ENCODE measurements at places on chromosomes 6 and 20.

- no peak for DNase-seq
Observed at GRCh38 chr20:62585461-62585970, 56.8 kb upstream of the SLCO4A1 start.

GRCh38 chr6:140181876-140182275 lies 807.4 kb upstream of the CITED2 start:
- DNase-seq: no peak

- no peak for DNase-seq
Observed at GRCh38 chr6:31831350-31832215, 4.0 kb downstream of the HSPA1B start.

GRCh38 chr20:14757728-14758127 lies 420.3 kb upstream of the FLRT3 start:
- no peak for DNase-seq

DNA sequence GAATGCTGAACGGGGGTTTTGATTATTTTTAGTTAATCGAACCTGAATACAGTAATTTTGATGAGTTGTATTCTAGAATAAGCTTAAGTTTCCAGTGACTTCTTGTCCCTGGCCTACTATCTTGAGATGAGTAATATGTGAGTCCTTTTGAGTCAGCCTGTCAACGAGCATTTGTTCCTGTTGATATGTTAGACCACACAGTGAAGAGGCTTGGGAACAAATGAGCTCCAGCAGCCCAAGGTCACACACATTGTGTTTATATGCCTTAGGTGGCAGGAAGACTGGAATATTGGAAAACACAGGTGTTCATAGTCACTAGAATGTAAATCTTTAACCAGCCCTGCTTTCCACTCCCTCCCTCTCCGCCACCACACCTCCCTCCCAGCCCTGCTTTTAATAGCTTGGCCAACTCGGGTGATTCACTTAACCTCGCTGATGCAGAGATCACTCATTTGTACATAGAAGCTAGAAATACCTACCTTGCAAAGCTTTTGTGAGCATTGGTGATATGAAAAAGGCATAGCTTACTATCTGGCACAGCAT lies 9.1 kb downstream of the SMPDL3A start:
- DNase-seq: no peak

DNA sequence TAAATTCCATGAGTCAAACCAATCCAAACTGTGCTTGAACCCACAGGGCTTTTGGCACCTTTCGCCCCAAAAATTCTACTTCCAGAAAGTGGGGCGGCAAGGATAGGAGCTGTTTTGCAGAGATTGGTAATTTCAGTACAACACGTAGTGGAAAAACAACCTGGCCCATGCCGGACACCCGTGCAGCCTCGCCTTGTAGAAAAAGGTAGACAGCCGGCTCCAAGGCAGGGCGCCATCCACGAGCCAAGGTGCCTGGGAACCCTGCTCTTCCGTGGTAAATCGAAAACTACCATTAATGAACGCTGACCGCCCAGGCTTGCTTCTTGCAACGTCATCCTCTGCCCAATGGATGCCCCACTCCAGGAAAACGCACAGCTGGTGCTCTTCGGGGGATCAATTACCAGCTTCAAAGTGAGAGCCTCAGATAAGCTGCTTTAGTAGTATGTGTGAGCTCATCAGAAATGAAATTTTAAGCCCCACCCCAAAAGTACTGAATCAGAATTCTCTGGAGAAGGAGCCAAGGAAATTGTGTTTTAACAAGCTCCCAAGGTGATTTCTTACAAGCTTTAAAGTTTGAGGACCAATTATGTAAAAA lies 1.8 kb downstream of the OOEP start:
- no peak for DNase-seq

- no peak for DNase-seq
Observed at GRCh38 chr6:83908813-83909212, 49.3 kb downstream of the CYB5R4 start.

DNA sequence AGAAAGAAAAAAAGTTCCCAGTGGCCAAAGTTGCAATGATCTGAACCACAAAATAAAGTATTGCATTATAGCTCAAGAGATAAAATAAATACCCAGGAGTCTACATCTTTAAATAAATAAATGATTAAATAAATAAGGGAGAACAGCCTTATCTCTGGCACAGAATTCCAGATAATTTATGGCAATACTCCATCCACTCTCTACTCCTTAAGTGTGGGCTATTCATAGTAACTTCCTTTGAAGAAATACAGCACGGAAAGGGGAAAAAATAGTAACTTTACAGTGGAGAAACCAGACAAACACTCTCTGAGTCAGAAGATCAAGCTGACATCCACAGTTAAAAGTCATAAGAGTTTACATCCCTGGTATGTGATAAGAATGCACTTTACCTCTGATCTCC lies 11.6 kb downstream of the AURKA start:
- DNase-seq: no peak

- no peak for DNase-seq
Observed at GRCh38 chr6:47076422-47077344, 34.6 kb upstream of the ADGRF1 start.

GRCh38 chr6:87714093-87714842 lies 12.2 kb upstream of the AKIRIN2 start:
- DNase-seq: no peak

DNA sequence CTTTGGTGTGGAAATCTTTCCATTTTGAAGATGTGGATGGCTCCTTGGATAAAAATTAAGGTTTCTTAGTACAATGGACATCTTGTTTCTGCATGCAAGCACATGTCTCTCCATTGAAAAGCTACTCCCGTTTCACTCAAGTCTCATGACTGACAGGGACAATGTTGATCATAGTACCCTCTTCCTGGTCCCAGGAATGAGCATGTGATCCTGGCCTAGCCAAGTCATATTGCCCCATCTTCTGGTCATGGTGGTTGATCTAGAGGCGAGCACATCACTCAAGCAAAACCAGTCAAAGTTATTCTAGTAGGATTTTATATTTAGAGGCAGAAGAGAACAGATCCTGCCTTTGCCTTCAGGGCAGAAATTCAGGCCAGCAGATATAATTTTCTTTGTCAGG lies 12.2 kb upstream of the CBLN4 start:
- no peak for DNase-seq

GRCh38 chr6:50270415-50270814 lies 220.7 kb upstream of the DEFB112 start:
- no peak for DNase-seq

DNA sequence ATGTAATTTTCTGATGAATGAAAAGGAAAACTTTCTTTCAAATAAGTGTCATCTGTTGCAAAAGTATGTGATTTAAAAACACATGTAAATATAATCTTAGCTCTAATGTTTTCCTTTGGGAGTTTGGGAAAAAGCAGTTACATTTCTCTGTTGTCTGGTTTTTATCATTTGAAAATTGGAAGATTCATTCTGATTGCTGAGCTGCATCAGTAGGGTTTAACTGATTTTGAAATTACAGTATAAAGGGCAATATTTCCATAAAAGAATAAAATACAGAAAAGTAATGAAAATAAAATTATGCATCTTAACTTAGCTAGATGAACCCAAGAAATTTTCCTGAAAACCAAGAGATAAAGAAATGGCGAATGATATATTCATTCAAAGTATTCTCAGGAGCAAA lies 57.8 kb downstream of the MAP7 start:
- no peak for DNase-seq

GRCh38 chr6:157505912-157506491 lies 125.0 kb downstream of the ZDHHC14 start:
- DNase-seq: no peak

GRCh38 chr6:167306401-167306998 lies 15.4 kb downstream of the UNC93A start:
- DNase-seq: no peak

GRCh38 chr20:22795433-22795832 lies 211.1 kb upstream of the FOXA2 start:
- no peak for DNase-seq

GRCh38 chr6:29726571-29727194 lies 3.4 kb downstream of the HLA-F start:
- no peak for DNase-seq

GRCh38 chr6:111995404-111995803 lies 58.5 kb upstream of the CCN6 start:
- no peak for DNase-seq

DNA sequence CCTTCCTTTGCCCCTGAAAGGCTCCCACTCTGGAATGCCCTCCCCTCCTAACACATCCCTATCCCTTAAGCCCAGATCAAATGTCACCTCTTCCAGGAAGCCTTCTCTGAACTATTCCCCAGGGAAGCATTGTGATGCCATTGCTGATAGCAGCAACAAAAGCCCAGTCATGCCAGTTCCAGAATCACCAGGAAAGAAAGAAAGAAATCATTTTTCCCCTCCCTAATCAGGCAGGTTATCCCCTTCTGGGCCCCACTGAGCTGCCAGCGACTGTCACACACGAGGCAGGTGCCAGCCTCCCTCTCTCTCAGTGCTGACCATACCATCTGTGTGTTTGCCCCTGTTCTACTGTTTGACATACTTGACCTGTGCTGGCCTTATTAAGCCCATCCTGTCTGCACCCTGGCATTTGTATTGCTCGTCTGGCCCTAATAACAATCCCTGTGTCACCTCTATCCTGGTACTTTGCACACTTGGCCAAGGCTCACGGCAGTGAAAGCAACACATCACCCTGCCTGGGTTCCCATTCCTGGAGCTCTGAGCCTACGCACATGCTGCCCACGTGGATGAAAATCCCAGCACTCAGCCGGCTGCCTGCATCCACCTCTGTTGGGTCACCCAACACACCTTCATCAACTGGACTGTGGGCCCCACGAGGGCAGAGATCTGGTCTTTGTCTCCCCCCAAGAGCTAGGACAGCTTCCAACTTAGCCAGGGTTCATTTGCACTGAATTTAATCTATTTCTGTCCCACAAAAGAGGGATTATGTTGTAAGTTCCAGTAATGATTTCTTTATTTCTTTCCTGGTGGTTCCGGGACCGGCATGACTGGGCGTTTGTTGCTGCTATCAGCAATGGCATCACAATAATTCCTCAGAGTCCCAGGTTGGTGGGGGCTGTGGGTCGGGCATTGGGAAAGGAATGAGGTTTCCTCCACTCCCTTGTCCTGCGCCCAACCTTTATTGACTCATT lies 5.3 kb upstream of the BPIFB1 start:
- DNase-seq: no peak

DNA sequence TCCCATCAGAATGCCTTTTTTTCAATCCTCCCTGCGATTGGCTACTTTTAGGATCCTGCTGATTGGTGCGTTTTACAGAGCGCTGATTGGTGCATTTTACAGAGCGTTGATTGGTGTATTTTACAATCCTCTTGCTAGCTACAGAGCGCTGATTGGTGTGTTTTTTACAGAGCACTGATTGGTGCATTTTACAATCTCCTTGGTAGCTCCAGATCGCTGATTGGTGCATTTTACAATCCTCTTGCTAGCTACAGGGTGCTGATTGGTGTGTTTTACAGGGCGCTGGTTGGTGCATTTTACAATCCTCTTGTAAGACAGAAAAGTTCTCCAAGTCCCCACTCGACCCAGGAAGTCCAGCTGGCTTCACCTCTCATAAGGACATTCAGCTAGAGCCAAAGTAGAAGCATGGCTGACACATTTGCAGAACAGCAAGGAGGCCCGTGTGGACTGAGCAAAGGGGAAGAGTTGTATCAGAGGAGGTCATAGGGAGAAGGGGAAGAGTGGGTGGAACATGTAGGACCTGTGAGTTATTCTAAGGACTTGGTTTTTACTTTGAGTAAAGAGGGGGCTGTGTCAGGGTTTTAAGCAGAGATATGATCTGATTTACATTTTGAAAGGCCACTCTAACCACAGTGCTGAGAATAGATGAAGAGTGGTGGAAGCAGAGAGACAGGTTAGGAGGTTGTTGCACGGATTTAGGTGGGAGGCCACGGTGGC lies 2.6 kb downstream of the ALDH5A1 start:
- no peak for DNase-seq

DNA sequence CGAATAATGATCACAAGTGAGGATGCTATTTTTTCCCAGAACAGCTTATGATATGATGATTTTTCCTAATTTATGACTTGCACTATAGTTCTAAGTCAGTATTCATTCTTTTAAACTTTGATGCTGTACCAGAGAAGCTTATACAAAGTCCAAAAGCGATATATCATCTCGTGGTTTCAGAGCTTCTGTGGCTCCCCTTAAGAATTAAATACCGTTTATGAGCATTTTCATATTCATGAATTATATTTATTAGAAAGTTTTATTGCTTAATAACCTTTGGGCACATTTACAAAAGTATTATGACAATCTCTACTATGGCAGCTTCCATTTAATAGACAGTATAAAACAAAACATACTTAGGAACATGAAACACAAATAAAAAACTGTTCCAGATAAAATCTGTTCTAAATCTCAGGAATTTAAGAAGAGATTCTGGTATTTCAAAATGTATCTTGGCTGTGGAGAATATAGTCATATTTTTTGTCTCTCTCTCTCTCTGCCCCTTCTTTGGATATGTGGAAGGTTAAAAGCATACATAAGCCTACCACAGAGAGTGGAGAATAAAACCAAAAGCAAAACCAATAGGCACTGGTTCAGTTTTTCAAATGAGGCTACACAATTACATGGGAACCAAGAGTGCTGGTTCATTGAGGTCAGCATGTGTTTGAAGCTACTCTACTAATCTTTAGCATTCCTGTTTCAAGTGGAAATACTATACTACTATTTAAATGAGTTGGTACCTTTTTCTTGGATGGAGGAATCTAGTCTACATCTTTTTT lies 884.5 kb upstream of the GJE1 start:
- DNase-seq: no peak

DNA sequence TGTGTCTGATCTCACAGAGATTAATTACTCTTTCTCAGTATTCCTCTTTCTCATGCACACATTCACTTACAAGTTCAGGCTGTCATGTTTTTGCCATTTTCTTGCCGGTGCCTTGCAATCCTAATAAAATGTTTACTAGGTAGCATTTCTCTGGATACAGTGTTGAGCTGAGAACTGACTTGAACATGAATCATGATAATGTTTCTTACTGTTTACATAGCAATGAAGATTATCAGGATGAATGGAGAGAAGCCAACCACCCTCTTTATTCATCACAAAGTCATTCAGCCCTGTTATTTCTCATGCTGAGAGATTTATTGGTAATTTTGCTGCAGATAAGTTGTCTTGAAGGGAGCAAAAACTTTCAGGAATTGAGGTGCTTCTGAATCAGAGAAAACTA lies 185.5 kb upstream of the ECI2 start:
- no peak for DNase-seq

DNA sequence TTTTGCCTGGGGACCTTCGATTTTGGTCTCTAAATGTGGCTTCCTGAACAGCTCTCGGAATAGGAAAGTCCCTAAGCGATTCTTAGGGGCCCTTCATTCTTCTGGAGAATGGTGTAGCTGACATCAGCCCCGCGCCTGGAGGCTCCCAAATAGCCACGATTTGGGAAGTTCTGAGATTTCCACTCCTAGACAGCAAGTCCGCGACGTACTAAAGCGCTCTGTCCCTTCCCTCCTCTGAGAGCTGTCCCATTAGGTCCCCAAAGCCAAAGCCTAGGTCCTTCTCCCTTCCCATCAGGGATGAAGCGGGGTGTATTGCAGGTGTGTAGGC lies 756 bp downstream of the MOXD1 start:
- no peak for DNase-seq

- DNase-seq: no peak
Observed at GRCh38 chr6:166626177-166627032, 646 bp downstream of the RPS6KA2 start.

- DNase-seq: no peak
Observed at GRCh38 chr6:87724983-87725811, 23.2 kb upstream of the AKIRIN2 start.

GRCh38 chr6:150418827-150419594 lies 50.2 kb downstream of the IYD start:
- peak; percentile 27 for DNase-seq

GRCh38 chr20:51864967-51865366 lies 62.6 kb upstream of the SALL4 start:
- no peak for DNase-seq
